Mesothelial cell of epicardium (in vitro differentiated cells): ENCODE measurements at places on chromosomes 3 and 15.

- H3K4me1 ChIP-seq = no peaks in the 10 kb centered on the region
- H3K27ac ChIP-seq = no peak overlapping the region
- no peaks in the 10 kb centered on the region for H3K36me3 ChIP-seq
- H3K27me3 ChIP-seq = no peaks in the 10 kb centered on the region
- H3K4me3 ChIP-seq = no peak overlapping the region
These were observed 166.5 kb upstream of the THRB start for GRCh38 chr3:24661175-24661584.

GRCh38 chr3:53083521-53083920, 37.6 kb upstream of the SFMBT1 start:
- no peak overlapping the region for H3K4me3 ChIP-seq
- H3K4me1 ChIP-seq = no peaks in the 10 kb centered on the region
- H3K27ac ChIP-seq = no peak overlapping the region
- peaks cover 5% of the 10 kb centered on the region for H3K36me3 ChIP-seq
- DNase-seq = no peak

DNA sequence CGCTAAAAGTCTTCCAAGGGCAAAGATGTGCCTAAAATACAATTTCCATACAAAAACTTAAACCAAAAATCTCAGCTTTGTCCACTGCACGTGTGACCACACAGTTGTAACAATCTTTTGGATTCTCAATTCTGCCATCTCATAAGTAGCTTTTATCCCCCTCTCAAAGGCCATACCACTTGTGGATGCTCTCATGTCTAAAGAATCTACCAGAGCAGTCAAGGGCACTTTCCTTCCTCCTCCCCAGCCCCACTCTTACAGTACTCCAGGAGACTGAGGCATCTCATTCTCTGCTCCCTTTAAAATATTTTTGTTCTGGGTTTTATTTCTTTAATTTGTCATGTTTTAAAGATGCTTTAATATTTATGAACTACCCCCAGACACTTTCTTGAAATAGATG, 102.3 kb upstream of the PFN2 start:
- DNase-seq = no peak
- H3K4me1 ChIP-seq = peaks cover 41% of the 10 kb centered on the region
- H3K4me3 ChIP-seq = no peak overlapping the region
- no peaks in the 10 kb centered on the region for H3K36me3 ChIP-seq
- peaks cover 27% of the 10 kb centered on the region for H3K27me3 ChIP-seq
- H3K27ac ChIP-seq = no peak overlapping the region

DNA sequence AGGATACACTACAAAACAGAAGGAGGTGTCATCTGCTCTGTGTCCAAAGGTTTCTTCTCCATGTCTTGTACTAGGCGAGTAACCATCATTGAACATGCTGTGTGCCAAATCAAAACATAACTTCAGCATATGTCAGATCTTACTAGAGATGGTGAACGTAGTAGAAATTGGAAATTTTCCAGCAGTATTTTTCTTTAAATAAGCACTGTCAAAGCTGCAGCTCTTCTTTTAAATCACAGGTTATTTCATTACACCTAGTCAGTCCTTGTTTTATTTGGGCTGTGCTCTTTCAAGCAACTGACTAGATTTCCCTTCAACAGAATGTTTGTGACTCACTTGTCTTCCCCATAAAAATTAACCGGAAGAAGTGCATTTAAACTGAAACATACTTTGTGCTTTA, 46.5 kb downstream of the MSL2 start:
- no peak overlapping the region for H3K4me3 ChIP-seq
- peaks cover 31% of the 10 kb centered on the region for H3K4me1 ChIP-seq
- no peaks in the 10 kb centered on the region for H3K27me3 ChIP-seq
- peaks cover 17% of the 10 kb centered on the region for H3K36me3 ChIP-seq
- H3K27ac ChIP-seq = peak overlapping the region; percentile 72

- no peak for DNase-seq
- H3K27ac ChIP-seq = no peak overlapping the region
- no peaks in the 10 kb centered on the region for H3K27me3 ChIP-seq
- peaks cover 8% of the 10 kb centered on the region for H3K4me1 ChIP-seq
- H3K36me3 ChIP-seq = peaks cover 29% of the 10 kb centered on the region
These were observed 21.7 kb downstream of the ETFA start for GRCh38 chr15:76289582-76289981.

GRCh38 chr15:85477730-85478129, 97.3 kb downstream of the AKAP13 start:
- peaks cover 46% of the 10 kb centered on the region for H3K4me1 ChIP-seq
- no peaks in the 10 kb centered on the region for H3K36me3 ChIP-seq
- DNase-seq = no peak
- H3K27me3 ChIP-seq = no peaks in the 10 kb centered on the region
- peak overlapping the region; percentile 20 for H3K27ac ChIP-seq

DNA sequence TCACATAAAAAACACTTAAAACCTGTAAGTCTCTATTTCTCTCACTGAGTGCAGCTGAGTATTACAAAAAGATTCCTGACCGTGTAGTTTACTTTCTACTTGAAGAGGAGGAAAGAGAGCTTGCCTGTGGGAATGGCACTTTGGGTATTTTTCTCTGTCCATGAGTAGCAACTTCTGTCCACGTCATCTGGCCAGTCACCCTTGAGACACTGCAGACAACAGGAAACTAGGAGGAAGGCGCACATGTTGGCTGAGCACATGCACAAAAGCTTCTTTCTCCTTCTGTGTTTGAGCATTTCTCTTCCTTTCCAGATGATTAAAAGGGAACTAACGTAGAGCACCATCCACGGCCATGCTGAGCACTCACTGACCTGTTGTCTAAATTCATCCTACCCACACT, 19.7 kb downstream of the STARD5 start:
- H3K4me1 ChIP-seq = peaks cover 18% of the 10 kb centered on the region
- peak overlapping the region; percentile 57 for H3K27ac ChIP-seq
- no peak for DNase-seq
- no peaks in the 10 kb centered on the region for H3K27me3 ChIP-seq

DNA sequence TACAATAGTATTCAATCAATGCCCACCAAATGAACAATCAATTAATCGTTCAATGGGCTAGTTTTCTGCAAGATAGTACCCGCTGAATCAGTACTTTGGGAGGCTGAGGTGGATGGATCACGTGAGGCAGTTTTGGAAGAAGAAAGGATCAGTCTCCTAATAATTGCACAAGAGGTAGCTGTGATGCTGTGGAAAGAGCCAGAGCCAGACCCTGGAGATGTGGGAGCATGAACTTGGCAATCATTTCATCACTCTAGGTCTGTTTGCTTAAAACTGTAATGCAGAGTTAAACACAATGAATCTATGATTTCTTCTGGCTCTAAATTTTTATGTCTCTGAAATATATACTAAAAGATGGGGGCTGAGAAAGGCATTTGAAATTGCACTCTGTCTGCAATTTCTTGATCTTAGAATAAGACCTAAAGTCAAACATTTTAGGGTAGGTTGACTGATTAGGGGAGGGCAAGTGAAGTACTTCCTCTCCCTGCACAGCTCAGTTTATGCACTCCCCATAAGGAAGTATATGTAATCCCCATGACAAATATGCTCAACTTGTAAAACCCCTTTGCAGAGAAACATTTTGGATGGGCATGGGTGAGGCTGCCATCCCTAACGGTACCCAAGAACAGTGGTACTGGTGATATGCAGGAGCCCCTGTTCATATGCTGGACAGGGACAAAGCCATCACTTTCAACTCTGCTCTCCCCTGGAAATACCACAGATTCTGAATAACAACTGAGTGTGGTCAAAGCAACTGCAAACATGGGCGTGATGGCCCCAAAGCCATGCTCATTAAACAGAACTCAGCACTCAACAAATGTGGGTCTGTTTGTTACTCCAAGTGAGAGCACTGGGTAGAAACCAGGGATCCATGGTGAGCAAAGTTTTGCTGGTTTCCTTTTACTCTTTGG, 28.6 kb upstream of the SPATA12 start:
- H3K27me3 ChIP-seq = no peaks in the 10 kb centered on the region
- DNase-seq = no peak
- H3K27ac ChIP-seq = no peak overlapping the region
- H3K36me3 ChIP-seq = peaks cover 2% of the 10 kb centered on the region

DNA sequence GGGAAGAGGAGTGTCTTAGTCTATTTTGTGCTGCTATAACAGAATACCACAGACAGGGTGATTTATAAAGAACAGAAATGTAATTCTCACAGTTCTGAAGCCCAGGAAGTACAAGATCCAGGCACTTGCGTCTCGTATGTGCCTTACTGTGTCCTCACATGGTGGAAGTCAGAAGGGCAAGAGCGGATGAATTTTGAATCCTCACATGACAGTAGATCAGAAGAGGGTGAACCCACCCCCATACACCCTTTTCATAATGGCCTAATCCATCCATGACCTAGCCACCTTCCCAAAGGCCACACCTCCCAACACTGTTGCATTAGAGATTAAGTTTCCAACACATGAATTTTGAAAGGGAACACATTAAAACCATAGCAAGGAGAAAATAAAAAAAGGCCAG, 18.7 kb upstream of the ANXA2 start:
- no peaks in the 10 kb centered on the region for H3K27me3 ChIP-seq
- H3K27ac ChIP-seq = no peak overlapping the region
- DNase-seq = no peak
- H3K36me3 ChIP-seq = peaks cover 2% of the 10 kb centered on the region

DNA sequence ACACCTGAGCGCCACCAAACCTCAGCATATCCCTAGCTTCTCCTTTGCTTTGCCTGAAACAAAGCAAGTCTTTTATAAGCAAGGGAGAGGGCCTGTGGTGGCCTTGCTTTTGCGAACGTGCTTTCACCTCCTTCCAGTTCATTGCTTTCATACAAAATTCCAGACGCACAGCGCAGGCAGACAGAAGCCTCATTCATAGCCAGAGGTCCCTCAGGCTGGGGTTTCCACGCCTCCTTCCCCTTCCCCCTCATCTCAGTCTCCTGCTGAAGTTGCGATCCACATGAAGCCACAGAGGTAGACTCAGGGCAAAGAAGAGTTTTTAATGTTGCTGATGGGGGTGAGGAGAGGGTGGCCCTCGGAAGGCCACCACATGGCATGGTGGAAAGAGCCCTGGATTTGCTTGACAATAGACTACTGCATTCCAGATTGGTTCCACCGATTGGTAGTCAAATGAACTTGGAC, 59.4 kb upstream of the FLNB start:
- H3K4me1 ChIP-seq = peaks cover 60% of the 10 kb centered on the region
- DNase-seq = no peak
- peak overlapping the region; percentile 73 for H3K27ac ChIP-seq
- no peak overlapping the region for H3K4me3 ChIP-seq
